ENCODE measurements at places on chromosomes 5 and 9.

GRCh38 chr9:93256878-93257807, 73.2 kb downstream of the WNK2 start:
- no peak for DNase-seq

DNA sequence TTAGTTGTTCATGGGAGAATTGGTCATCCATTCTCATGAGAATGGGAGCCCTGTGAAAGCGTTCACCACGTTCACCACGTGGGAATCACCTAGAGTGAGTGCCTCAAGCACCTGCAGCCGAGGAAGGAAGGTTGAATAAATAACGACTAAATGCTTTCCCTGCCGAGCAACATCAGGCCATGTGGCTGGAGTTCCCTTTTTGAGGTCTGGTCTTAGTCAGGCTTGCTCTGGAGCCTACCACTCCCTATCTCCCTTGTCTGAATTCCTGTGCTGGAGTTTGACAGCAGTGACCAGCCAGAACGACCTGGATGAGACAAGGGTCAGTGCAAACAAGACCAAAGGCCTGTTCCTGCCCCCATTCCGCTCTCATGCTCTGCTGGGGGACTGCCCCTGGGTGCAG, 28.5 kb downstream of the KCNMB1 start:
- DNase-seq = no peak

DNA sequence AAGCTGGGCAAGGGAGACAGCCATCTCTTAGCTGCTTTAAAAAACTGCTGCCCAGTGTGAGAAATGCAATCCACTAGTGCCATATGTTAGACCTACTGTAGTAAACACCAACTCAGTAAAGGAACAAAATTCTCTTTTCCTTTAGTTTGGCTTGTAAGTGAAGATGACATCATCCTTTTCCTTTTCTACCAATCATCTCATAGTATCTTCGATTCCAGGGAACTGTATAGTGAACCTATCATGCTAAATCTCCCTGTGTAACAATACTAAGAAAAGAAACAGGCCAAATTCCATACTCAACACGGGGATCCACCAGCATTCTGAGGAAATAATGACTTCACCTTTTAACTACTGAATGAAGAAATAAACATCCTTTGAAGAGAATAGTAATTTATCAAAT, 100.1 kb downstream of the RAPGEF6 start:
- DNase-seq = no peak

DNA sequence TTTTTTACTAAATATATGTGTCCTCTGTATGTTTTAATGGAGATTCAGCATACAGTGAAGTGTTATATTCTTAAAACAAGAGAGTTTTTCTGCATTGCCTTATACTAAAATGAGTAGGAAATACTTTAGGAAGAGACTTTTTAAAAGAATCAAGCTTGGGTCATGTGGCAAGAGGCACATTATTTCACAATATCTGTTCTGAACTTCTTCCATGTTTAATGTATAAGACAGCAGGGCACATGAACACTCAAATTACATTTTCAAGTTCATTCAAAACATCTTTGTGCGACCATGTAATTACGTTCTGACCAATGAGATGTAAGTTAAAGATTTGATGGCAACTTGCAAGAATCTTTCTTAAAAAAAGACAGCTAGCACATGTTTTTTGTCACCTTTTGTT, 1055.9 kb downstream of the NR2F1-AS1 start:
- no peak for DNase-seq

GRCh38 chr9:34311499-34312185, 17.4 kb downstream of the KIF24 start:
- DNase-seq = no peak

DNA sequence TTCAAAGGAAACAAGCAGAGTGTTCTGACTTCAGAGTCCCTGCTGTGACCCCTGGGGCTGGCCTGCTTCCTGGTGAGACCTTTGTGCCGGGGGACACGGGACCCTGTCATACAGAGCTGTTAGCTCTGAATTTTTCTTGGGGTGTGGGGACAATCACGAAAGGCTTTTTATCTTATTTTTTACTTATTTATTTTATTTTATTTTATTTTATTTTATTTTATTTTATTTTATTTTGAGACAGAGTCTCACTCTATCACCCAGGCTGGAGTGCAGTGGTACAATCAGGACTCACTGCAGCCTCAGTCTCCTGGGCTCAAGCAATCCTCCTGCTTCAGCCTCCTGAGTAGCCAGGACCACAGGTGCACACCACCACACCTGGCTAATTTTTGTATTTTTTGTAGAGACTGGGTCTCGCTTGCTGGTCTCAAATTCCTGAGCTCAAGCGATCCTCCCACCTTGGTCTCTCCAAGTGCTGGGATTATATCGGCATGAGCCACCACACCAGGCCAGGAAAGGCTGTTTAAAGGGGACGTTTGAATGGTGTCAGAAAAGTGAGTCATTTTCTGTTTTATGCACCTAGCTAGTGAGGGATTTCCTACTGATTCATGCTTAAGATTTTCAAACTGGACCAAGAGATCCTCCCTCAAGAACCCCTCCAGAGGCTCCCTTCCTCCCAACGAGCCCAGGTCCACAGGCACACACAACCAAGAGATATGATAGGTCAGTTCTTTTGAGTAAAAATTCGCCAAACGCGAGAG, 75.7 kb downstream of the OLFM1 start:
- no peak for DNase-seq

DNA sequence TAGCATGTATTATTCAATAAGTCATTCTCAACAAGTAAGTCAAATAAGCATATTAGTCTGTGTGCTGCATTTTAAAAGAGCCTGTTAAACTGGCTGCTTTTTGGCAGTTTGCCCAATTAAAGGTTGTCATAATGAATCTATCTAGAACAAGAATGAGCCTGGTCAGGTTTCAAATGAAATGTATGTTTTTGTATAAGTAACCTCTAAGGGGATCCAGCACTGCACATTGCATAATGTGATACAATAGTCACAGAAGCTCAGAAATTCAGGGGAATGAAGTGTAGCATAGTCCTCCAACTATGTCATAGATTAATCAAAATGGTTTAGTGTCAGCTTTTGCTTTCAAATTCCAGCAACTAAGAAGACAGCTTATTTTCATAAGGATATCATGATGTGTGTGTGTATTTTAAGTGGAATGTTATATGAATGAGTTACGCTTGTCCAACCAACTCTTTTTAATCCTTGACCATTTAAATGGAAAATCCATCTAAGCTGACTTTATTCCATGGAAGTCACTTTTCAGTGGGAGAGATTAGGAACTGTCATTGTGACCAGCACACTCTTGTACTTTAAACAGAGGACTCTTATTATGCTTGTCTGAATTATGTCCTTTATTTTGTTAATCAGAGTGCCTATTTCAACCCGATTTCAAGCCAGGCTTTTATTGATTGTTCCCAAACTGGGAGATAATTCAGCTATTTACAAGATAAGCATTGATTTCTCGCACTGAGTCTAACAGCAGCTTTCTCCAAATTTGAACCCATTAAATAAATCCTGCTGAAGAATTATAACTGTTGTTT, 283.9 kb upstream of the ADAMTSL1 start:
- no peak for DNase-seq

- DNase-seq = no peak
Measured at GRCh38 chr5:143771189-143771588, 40.8 kb upstream of the HMHB1 start.

- DNase-seq = no peak
Measured at GRCh38 chr9:135712613-135713295, 10.8 kb downstream of the KCNT1 start.

GRCh38 chr9:129259375-129259774, 81.3 kb upstream of the IER5L start:
- no peak for DNase-seq

DNA sequence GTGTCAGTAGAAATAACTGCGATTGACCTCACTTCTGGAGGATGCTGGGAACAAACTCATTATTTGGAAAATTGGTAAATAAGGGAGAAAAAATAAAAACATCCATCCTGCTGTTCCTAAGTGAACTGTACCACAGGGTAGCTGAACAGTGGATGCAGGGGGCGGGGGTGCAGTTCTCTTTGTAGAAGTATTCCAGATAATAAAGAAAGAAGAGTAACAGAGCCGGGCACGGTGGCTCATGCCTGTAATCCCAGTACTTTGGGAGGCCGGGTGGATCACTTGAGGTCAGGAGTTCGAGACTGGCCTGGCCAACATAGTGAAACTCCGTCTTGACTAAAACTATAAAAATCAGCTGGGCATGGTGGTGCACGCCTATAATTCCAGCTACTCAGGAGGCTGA, 132.1 kb downstream of the COL23A1 start:
- DNase-seq = no peak

- DNase-seq = no peak
Measured at GRCh38 chr9:119375892-119376291, 6.7 kb upstream of the BRINP1 start.

- DNase-seq = no peak
Measured at GRCh38 chr9:101995231-101995630, 256.8 kb upstream of the GRIN3A start.

- no peak for DNase-seq
Measured at GRCh38 chr9:995192-995591, 18.7 kb downstream of the DMRT3 start.

- DNase-seq = no peak
Measured at GRCh38 chr5:66358741-66359140, 214.6 kb downstream of the SREK1 start.

GRCh38 chr9:113436728-113437515, 26.4 kb downstream of the C9orf43 start:
- no peak for DNase-seq

DNA sequence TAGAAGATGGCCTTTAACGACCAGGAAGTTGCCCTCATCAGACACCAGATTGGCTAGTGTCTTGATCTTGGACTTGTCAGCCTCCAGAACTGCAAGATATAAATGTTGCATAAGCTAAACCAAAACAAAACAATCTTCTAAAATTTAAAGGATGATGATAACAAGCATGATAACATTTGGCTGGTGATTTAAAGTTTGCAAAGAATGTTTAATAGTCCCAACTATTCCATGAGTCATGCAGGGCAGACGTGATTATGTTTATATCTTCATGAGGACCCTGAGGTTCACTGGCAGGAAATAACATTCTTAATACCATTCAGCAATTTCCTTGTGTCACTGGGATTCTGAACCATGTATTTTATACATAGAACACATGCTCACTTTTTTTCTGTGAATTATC, 319.8 kb downstream of the HCN1 start:
- no peak for DNase-seq
